ENCODE measurements at places on chromosomes 12 and 14. TPM values are rescaled to one million over a fixed set of nuclear protein-coding genes. Genes with fewer than 3 reads are reported as not detected.

GRCh38 chr14:65349100-65349499 is 63.4 kb upstream of the FUT8 start:
- H3K36me3 ChIP-seq = no peaks in the 10 kb centered on the region
- H3K27me3 ChIP-seq = no peaks in the 10 kb centered on the region
- DNase-seq = no peak
- H3K4me3 ChIP-seq = no peak overlapping the region
- H3K4me1 ChIP-seq = no peaks in the 10 kb centered on the region

DNA sequence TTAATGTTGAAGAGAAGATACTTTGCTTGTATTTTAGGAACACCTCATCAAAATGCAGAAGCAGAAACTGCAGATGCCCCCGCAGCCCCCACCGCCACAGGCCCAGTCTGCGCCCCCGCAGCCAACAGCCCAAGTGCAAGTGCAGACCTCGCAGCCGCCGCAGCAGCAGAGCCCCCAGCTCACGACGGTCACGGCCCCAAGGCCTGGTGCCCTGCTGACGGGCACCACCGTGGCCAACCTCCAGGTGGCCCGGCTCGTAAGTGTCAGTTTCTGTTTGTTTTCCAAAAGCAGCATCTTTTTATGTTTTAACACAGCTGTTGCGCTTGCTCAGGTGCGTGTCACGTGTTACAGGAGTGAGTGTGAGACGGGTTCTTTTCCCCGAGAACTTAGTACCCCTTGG is 79.5 kb downstream of the DDX51 start:
- no peak overlapping the region for H3K4me3 ChIP-seq
- no peak for DNase-seq
- no peaks in the 10 kb centered on the region for H3K27me3 ChIP-seq
- H3K36me3 ChIP-seq = peaks cover 2% of the 10 kb centered on the region
- H3K4me1 ChIP-seq = no peaks in the 10 kb centered on the region
- H3K27ac ChIP-seq = no peak overlapping the region

- no peaks in the 10 kb centered on the region for H3K27me3 ChIP-seq
- no peaks in the 10 kb centered on the region for H3K4me1 ChIP-seq
- peak; percentile 53 for DNase-seq
- H3K4me3 ChIP-seq = no peak overlapping the region
- no peak overlapping the region for H3K27ac ChIP-seq
- H3K36me3 ChIP-seq = no peaks in the 10 kb centered on the region
These were observed 60.9 kb upstream of the OR4E1 start for GRCh38 chr14:21734457-21735074.

DNA sequence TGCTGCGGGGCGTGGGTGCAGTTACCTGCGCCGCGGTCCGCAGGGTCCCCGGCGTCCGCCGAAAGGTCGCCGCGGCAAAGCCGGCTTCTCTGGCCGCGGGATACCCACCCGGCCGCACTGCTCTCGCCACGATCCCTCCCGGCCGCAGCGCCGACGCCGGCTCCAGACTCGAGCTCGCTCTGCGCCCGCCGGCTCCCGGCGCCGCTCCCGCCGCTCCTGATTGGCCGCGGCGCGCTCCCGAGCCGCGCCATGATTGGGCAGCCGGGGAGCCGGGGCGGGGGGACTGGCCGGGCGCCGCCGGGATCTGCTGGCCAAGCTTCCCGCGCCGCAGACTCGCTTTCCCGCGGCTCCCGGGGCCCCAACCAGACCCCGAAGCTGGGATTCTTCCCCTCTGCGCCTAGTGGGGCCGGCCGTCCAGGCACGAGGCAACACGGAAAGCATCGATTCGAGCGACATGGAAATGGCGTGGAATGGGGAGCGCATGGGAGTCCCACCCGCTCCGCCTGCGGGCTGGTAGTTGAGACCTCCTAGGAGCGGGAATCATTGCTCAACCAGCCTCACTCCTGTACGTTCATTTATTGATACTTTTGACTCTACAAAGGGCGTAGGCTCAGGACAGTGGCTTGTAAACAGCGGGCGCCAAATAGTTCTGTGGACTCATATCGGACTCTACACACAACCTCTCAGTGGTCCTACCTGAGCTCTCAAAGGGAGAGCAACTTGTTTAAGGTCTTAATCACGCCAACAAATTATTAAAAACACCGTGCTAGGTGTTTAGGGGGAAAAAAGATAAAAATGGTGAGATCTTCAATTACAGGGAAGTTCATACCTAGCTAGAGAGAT is 36.4 kb upstream of the STON2 start:
- H3K27ac ChIP-seq = peak overlapping the region; percentile 61
- H3K36me3 ChIP-seq = no peaks in the 10 kb centered on the region

GRCh38 chr12:52242442-52243258 is 9.6 kb downstream of the KRT7 start:
- H3K4me3 ChIP-seq = no peak overlapping the region
- no peaks in the 10 kb centered on the region for H3K27me3 ChIP-seq
- peaks cover 47% of the 10 kb centered on the region for H3K4me1 ChIP-seq
- no peak overlapping the region for H3K27ac ChIP-seq

GRCh38 chr14:70624972-70625371 is 16.7 kb upstream of the TTC9 start:
- no peak overlapping the region for H3K4me3 ChIP-seq
- H3K27ac ChIP-seq = peak overlapping the region; percentile 56
- 0 out of 2 replicates have a peak, but pooled peaks cover 6% of the 10 kb centered on the region for H3K4me1 ChIP-seq
- H3K27me3 ChIP-seq = no peaks in the 10 kb centered on the region
- DNase-seq = no peak

Gene STYK1
- 4.9 TPM for total RNA-seq

DNA sequence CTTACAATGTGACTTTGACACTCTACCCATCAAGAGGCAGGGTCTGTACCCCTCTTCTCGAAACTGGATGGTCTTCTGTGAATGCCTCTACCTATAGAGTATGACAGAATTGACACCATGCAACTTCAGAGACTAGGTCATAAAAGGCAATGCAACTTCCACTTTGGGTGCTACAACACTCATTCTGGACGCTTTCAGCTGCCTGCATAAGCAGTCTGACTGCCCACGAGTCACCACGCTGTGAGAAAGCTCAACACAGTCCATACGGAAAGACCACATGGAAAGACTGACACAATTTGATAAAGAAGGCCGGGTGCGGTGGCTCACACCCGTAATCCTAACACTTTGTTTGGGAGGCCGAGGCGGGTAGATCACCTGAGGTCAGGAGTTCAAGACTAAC is 14.9 kb downstream of the SLC7A7 start:
- H3K4me1 ChIP-seq = peaks cover 73% of the 10 kb centered on the region
- H3K27ac ChIP-seq = peak overlapping the region; percentile 16
- H3K4me3 ChIP-seq = no peak overlapping the region
- no peaks in the 10 kb centered on the region for H3K27me3 ChIP-seq
- no peak for DNase-seq
- H3K36me3 ChIP-seq = peaks cover 2% of the 10 kb centered on the region

DNA sequence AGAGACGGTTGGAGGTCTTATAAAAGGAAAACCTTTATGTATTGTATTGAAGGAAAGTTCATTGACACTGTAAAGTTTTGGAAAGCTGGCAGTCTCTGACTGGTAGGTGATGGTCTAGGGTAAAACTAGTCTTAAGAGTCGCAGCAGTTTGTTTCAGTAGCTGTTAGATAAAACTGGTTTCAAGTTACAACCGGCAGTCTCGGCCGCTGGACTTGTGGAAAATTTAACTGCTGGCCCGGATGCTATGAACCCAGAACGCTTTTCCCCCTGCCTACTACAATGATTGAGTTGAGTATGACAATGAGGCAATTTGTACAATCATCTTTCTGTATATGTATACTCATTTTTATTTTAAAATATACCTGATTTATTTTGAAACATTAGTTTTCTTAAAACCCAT is 1426.9 kb downstream of the AACS start:
- no peaks in the 10 kb centered on the region for H3K36me3 ChIP-seq
- H3K4me3 ChIP-seq = no peak overlapping the region
- no peak for DNase-seq
- H3K27ac ChIP-seq = no peak overlapping the region
- no peaks in the 10 kb centered on the region for H3K27me3 ChIP-seq

DNA sequence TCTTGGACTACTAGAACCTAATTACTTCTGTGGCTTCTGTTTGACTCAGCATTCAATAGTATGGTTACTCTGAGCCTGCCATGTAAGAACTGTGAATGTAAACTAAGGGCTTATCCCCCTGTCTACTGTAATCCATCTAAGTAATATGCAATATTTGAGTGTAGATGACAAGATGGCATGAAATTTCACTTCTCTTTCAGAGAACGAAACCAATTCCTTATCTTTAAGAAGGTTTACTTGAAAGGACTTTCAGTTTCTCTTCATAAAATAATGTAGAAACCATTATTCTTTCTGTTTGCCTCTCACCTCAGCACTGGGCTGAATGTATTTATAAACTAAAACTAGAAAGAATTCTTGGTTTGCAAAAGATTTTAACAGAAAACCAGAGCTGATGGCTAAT is 60.4 kb upstream of the ARID2 start:
- no peak for DNase-seq
- H3K27me3 ChIP-seq = no peaks in the 10 kb centered on the region
- no peak overlapping the region for H3K4me3 ChIP-seq
- peaks cover 22% of the 10 kb centered on the region for H3K4me1 ChIP-seq

GRCh38 chr14:24879661-24880386 is 170.1 kb downstream of the STXBP6 start:
- H3K4me1 ChIP-seq = peaks cover 2% of the 10 kb centered on the region
- H3K36me3 ChIP-seq = no peaks in the 10 kb centered on the region
- no peak overlapping the region for H3K27ac ChIP-seq
- no peak overlapping the region for H3K4me3 ChIP-seq
- no peaks in the 10 kb centered on the region for H3K27me3 ChIP-seq

GRCh38 chr14:48991141-48991540 is 595.0 kb downstream of the RPS29 start:
- no peak overlapping the region for H3K4me3 ChIP-seq
- no peaks in the 10 kb centered on the region for H3K27me3 ChIP-seq
- H3K27ac ChIP-seq = no peak overlapping the region
- H3K4me1 ChIP-seq = no peaks in the 10 kb centered on the region
- no peak for DNase-seq
- H3K36me3 ChIP-seq = no peaks in the 10 kb centered on the region

DNA sequence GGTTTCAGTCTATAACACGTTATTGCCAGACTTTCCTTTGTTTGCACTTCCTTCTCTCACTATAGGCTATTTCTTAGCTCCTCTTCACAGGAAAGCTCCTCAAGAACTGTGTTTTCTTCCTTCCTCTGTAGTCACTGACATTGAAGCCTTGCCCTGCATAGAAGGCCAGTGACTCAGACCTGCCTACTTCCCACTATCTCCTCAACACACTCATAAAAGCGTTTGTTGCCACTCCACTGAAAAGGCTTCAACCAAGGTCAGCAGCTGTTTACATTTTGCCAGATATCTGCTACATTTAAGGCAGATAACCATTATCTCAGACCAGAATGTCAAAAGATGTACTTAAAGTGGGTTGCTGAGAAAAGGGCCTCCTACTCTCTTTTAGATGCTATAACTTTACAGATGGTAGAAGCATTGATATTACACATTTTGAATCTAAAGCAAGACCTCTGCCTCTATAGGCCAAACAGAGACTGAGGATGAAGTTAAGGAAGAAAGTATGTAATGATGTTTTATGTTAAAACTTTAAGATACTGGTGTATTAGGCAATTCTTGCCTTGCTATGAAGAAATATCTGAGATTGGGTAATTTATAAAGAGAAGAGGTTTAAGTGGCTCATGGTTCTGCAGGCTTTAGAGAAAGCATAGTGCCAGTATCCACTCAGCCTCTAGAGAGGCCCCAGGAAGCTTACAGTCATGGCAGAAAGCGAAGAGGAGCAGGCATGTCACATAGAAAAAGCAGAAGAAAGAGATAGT is 233.3 kb upstream of the FLRT2 start:
- no peak overlapping the region for H3K4me3 ChIP-seq
- no peaks in the 10 kb centered on the region for H3K4me1 ChIP-seq
- no peaks in the 10 kb centered on the region for H3K27me3 ChIP-seq
- no peaks in the 10 kb centered on the region for H3K36me3 ChIP-seq

Gene SRGAP1
- total RNA-seq = 22.1 TPM

DNA sequence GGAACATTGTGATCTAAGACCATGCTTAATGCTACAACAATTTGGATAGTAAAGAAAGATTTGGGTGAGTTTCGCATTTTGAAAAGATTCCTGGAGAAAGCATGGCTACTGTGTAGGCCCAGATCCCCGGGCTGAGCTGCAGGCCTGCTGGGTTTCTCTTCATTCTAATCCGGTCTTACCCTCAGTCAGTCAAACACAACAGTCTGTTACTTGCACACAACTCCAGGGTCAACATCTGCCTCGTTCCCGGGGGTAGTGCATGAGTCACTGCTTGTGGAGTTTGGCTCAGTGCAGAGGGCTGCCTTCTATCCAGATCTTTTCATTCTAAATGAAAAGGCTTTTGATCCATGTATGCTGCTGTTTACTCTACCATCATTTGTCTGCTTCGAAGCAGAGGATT is 60.4 kb upstream of the SEL1L start:
- no peak for DNase-seq
- no peak overlapping the region for H3K27ac ChIP-seq
- no peaks in the 10 kb centered on the region for H3K4me1 ChIP-seq
- no peaks in the 10 kb centered on the region for H3K36me3 ChIP-seq
- no peak overlapping the region for H3K4me3 ChIP-seq
- no peaks in the 10 kb centered on the region for H3K27me3 ChIP-seq

- H3K4me1 ChIP-seq = peaks cover 7% of the 10 kb centered on the region
- H3K4me3 ChIP-seq = peak overlapping the region; percentile 38
- peak; percentile 58 for DNase-seq
- no peaks in the 10 kb centered on the region for H3K27me3 ChIP-seq
These were observed 10.2 kb downstream of the OR6S1 start for GRCh38 chr14:20631023-20631879.

DNA sequence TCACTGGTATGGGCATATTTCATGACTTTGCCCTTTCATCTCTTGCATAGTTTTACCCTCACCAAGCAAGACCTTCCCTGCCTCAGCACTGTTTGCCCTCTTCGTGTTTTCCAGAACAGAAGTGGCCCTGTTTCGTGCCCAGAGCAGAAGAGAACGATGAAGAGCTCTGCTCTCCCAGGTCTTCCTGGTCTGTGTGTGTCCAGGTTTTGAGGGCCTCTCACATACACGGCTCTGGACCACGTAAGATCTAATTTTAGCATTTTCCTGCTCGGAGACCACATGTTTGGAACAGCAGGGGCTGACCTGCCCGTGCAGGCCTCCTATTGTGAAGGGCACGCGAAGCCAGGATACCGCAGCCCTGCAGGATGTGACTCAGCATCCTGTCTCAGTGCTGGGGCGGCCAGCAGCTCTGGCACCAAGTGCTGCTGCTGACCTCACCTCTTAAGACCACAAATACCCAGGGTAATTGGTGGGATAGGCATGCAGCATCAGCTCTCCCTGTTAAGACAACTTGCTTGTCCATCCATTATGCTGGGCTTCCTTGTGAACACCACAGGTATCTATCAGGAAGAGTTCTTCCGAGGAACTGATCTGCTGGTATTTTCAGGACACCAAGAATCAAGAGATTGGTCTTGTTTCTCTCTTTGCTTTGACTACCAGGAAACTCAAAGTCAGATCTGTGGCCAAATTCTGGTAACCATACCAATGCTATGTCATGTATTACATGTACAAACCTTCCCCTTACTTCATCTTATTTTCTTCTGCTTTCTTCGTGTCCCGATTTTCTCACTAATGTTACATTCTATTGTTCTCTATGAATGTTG is 19.0 kb downstream of the SSH1 start:
- H3K27me3 ChIP-seq = no peaks in the 10 kb centered on the region
- peaks cover 2% of the 10 kb centered on the region for H3K36me3 ChIP-seq
- H3K27ac ChIP-seq = peak overlapping the region; percentile 2
- H3K4me3 ChIP-seq = no peak overlapping the region

GRCh38 chr14:104317492-104317805 is 179.1 kb downstream of the KIF26A start:
- H3K27ac ChIP-seq = no peak overlapping the region
- no peaks in the 10 kb centered on the region for H3K27me3 ChIP-seq
- H3K4me3 ChIP-seq = no peak overlapping the region
- no peaks in the 10 kb centered on the region for H3K4me1 ChIP-seq

Gene GUCY2C
- 4.4 TPM for total RNA-seq

Gene AGAP2
- total RNA-seq = not detected

Measured in Caco-2 (cell line).